ENCODE measurements at places on chromosomes 1 and 21. TPM values are rescaled to one million over a fixed set of nuclear protein-coding genes. Genes with fewer than 3 reads are reported as not detected.

- DNase-seq = no peak
Observed at GRCh38 chr1:116110567-116111523, at the start of gene MAB21L3. Gene MAB21L3 (plus strand): TSS chr1:116111399. CDS start chr1:116112616, 1,217 bp downstream.

The RGSL1 gene
- not detected for polyA plus RNA-seq

The NR1I3 gene
- polyA plus RNA-seq = 3.4 TPM

The HSD3B1 gene
- polyA plus RNA-seq = 0.82 TPM

DNA sequence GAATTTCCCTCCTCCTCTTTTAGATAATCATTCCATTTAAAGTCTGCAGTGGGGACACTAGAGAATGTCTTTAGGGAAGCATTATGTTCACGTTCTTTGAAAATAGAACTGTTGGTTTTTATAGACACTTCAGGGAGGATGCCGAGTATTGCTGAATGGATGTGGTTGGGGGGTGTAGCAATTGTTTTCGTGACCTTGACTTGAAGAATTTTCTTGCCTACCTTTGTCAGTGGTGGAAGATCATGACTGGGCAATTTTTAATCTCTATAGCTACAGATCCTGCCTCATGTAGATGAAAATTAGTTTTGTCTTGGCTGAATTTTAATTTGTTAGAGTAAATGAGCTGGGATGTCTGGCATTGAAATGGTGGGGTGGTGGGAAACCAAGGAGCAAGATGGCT, 3.8 kb downstream of the SMG7 start:
- DNase-seq = no peak

DNA sequence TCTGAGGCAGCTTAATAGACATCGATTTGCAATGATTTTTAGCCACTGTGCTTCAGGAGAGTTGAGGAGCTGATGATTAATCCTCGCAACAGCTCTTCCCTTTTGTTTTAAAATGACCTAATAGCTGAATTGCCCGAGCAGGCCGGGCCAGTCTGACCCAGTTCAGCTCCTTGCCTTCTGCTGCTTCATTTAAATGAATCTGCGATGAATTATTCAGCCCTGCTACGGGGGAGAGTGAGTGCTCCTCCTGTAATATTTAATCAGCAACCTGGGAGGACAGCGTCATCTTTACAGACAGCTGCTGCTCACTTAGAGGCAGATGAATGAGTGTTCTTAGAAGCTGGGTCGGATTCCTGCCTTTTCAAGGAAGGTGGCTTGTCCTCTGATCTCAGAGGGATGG, 325.1 kb downstream of the CAMTA1 start:
- no peak for DNase-seq

DNA sequence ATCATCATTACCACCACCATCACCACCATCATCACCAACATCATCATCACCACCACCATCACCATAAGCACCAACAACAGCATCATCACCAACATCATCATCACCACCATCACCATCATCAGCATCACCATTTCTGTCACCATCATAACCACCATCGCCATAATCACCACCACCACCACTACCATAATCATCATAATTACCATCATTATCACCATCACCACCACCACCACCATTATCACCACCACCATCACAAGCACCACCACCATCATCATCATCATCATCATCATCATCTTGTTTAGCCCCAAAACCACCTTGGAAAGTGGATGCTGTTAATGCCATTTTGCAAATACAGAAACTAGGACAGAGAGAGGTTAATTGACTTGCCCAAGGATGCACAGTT, 22.5 kb downstream of the CAMK2N1 start:
- DNase-seq = no peak

GRCh38 chr1:41391834-41392527, 30.7 kb downstream of the FOXO6 start:
- no peak for DNase-seq

GRCh38 chr1:205061227-205061626, 18.2 kb downstream of the CNTN2 start:
- no peak for DNase-seq

The MYBPH gene
- polyA plus RNA-seq = 0.23 TPM

DNA sequence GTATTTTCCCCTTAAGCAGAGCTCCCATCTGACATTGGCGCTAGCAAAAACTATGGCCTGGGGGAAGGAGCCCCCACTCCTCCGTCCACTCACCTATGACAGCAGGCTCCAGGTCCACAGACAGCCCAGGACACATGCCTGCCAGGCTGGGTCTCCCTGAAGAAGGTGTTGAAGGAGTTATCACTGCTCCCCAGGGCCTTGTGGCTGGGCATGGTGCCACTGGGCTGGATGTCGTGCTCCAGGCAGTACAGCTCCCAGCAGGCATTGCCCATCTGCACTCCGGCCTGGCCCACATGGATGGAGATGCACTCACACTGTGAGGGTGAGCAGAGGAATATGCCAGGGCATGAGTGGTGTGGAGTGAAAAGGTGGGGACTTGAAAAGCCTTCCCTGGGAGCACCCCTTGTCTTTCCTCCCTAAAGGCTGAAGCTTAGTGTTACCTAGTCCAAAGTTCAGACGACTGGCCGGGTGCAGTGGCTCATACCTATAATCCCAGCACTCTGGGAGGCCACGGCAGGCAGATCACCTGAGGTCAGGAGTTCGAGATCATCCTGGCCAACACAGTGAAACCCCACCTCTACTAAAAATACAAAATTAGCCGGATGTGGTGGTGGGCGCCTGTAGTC, 30.0 kb downstream of the RABIF start:
- no peak for DNase-seq

DNA sequence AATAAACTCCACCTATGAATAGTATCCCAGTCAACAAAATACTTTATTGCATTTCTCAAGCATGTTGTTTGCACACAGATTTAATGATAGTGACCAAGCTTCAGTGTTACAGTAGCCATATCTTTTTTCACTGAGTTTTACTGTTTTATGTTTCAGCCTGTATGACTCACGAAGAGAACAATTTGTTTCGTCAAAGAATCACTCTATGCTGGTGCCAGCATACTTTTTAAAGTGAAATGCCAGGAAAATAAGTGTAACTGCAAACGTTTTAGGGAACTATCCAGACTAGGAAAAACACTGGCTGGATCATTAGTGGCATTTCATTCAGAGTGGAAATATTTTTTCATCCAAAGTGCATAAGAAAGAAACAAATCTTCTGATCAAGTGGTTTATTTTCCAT, 210.8 kb downstream of the COL11A1 start:
- no peak for DNase-seq

DNA sequence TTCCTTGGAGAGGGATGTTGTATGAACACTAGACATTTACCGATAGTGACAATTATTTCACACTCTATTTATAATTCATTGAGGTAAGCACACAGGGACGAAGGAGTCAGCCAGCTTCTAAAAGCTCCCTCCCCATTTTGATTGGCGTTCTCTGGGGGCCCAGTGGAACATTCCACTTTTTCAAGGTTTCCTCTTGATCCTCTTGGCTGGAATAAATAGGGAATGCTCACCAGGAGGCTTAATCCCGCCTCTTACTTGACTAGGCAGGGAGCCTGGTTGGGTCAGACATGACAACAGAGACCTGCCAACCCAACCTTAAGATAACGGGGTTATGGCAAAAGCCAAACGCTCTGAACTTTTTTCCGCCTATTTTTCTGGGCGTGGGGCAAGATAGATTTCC, 974 bp downstream of the ACTN2 start:
- no peak for DNase-seq
